Muscle of back (tissue), 13 donors: ENCODE measurements at places on chromosomes 4 and X. TPM values are rescaled to one million over a fixed set of nuclear protein-coding genes. Genes with fewer than 3 reads are reported as not detected.

DNA sequence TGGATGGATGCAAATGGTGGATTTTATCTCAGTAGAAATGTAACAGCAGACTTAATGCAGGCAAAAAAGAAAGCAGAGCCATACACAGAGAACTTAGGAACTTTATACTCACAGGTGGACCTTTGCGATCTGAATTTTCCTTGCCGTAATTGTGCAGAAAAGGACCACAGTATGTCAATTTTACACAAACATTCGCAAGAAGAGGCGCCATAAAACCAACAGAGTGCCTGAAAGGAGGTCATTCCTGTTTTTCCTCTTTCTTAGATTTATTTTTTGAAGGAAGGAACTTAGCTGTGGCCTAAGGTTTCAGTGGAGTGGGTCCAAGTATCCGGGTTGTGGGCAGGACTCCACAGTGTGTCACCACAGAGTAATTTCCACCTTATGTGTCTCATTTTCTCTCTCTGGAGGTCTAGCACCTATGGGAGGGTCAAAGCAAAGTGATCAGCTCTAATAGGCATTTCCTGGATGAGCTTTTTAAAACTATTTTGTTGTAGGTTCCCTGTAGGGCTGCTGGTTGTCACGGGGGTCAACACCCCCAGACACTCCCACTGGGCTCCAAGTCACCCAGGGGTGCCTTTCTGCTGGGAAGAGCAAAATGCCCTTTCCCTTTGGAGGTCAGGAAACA lies 24.7 kb upstream of the PBDC1 start:
- DNase-seq: peak; percentile 29

The XK gene
- polyA plus RNA-seq: 8.3 TPM

- DNase-seq: no peak
Measured at GRCh38 chr4:149928507-149928906, 112.9 kb upstream of the IQCM start.

The IL1RAPL2 gene
- polyA plus RNA-seq: 1.6 TPM

DNA sequence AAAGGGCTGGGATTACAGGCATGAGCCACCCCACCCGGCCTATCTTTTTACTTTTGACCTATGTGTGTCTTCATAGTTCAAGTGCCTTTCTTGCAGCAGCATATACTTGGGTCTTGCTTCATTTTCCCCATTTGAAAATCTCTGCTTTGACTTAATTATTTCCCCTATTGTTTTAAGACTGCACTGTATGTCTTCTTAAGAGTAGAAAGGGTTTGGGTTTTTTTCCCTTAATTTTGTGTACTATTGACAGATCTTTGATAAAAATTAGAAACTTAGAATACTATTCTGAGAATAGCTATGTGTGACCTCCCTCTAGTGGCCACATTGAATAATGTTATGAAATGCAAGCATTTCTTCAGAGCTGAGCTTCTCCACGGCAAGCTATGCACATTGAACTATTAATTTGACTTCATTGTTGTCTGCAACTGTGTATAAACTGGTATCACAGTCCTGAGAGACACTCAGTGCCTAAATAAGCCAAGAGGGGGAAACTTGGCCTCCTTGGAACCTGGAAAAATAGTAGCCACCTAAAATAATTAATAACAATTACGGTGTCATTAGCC lies 8.7 kb upstream of the SLC25A4 start:
- no peak for DNase-seq

The FREM3 gene
- polyA plus RNA-seq: 0.14 TPM
